ENCODE measurements at places on chromosomes 2 and 18.

DNA sequence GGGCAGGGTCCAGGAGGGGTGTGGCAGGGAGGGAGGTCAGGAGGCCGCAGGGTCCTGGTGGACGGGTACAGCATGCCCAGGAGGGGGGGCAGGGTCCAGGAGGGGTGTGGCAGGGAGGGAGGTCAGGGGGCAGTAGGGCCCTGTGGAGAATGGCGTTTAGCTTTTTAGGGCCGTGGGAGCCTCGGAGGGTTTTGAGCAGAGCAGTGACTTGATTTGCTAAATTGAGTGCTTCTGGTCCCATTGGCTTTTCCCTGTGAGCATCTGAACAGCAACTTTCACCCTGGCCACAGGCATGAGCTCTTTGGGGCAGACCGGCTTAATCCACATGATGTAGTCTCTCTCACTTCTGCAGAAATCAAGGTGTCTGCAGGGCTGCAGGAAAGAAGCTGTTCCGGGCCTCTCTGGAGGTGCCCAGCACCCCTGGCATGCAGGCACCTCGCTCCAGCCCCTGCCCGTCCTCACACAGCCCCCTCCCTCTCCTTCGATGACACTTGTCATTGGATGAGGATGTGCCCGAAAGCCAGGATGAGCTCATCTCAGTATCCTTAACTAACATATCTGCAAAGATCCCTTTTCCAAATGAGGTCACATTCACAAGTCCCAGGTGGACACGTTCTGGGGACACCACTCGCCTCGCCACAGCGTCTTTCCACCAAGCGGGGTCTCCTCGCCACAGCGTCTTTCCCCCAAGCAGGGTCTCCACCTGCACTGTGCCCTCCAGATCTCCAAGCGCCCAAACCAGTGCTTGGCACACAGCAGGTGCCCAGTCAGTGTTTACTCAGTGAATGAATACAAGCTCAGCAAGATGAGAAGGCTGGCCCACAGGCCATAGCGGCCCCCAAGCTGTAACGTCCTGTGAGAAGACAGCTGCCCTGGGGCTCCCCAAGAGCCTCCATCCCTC lies 94.0 kb downstream of the NDUFA10 start:
- no peak for DNase-seq

DNA sequence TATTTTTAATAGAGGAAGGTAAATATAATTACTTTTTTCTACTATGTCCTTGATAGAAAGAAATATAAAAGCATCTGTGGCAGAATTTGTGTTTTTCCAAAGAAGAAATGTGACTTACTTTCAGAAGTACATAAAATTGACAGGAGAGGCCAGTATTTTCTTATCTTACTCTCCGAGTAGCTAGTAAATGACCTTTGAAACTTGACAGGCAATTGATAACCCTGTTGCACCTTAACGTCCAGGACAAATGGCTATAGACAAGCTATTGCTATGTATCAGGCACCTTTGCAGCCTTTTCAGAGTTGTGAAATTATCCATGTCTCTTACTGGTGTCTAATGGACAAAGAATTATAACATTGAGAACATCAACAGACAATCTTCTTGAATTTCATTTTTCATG lies 63.0 kb upstream of the TNFRSF11A start:
- no peak for DNase-seq

DNA sequence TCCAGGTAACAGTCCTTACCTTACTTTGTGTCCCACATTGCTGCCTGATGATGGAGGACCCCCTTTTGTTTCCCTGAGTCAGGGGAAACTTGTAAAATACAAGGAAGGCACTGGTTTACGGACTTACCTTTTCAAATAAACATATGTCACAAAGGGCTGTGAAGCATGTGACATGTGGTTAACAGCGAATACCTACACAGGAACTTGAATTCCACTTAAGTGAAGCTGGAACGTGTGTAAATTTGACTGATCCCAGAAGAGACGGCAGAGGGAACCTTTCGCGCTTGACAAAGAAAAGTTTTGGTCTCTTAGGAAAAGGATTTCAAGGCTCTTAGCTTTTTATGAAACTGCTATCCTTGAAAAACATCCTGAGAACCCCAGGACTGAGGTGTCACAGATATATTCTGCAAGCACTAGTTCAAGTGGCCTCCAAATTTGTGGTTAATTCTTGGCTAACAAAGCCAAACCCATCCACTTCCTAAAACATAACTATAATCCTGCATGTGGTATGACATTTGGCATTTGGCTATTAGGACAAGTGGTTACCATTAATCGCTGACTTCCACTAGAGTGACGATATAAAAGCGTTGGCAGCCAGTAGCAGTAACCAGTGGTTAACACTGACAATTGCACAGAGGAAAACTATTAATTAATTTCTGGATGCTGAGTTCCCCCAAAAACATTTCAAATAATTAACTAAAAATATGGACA lies 55.6 kb downstream of the ITGB6 start:
- no peak for DNase-seq

DNA sequence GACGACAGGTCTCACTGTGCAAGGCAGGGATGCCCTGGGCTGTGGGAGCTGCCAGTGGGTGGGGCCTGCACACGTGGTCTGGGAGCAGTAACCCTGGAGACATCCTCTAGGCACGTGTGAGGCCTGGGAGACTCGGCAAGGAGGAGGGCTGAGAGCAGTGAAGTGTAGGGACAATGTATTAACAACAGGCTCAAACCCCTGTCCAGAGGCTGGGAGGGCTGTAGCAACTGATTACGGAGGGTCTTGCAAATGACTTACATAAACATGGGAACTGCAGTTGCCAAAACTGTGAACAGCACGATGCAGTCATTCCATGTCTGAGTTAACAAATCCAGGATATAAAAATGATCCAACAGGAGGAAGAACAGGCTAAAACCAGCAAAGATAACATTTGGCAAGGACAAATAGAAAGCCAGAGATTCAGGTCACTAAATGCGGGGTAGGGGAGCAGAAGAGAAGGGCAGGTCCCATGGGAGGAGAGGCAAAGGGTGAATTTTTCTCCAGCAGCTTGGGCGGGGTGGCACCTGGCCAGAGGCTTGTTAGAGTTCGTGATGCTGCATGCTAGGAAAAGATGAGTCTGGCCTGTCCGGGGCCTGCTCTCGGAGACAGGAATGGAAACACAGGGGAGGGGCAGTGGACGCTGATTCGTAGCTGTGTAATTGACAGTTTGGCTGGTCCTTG lies 44.9 kb downstream of the CYP27C1 start:
- DNase-seq: no peak

GRCh38 chr2:11659851-11660250 lies 10.1 kb downstream of the NTSR2 start:
- DNase-seq: no peak

GRCh38 chr18:69217196-69218000 lies 183.3 kb upstream of the DOK6 start:
- DNase-seq: no peak

GRCh38 chr2:145739681-145740080 lies 1219.8 kb upstream of the ZEB2 start:
- DNase-seq: no peak

DNA sequence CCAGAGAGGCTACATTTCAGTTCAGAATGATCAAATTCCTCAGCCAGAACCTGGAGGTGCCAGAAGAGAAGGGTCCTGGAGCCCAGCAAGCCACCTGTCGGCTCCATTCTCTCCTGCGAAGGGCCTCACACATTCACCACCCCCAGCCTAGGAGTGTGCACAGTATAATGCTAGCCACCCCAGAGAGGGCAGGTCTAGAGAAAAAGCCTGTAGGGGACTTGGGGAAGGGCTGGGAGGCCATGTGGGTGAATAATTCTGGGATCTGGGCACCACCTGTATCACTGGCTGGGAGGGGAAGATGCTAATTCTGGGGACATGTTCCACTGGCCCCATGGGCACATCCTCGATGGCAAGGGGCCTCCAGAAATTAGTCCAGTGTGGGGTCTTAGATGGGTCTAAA lies 127.6 kb upstream of the HNMT start:
- DNase-seq: no peak

DNA sequence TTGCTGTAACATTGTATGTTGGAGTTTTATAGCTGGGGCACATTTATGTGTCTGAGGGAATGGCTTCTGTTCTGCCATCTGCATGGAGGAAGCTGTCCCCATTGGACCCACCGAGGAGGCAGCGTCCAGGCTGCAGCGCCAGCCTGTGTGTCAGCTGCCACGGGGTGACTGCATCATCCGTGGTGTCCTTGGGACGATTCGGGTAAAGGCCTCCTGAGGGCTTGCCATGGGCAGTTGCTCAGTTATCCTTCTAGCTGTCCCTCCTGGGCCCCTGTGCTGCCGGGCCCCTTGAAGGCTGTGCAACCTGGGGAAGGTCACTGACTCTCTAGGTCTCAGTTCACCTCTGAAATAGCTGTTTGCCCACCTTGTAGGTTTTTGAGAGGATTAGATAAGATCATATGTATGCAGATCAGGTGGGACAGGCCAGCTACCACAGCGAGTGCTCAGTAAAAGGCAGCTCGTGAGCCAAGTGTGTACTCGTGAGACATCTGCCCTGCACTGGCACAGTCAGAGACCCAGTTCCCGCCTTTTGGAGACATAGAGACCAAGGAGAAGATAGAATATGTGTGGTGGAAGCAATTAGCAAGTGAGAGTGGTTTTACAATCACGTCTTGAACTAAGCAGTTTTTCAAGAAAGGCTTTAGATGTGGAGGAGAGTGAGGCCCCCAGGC lies 10.6 kb downstream of the LDLRAD4 start:
- DNase-seq: no peak

DNA sequence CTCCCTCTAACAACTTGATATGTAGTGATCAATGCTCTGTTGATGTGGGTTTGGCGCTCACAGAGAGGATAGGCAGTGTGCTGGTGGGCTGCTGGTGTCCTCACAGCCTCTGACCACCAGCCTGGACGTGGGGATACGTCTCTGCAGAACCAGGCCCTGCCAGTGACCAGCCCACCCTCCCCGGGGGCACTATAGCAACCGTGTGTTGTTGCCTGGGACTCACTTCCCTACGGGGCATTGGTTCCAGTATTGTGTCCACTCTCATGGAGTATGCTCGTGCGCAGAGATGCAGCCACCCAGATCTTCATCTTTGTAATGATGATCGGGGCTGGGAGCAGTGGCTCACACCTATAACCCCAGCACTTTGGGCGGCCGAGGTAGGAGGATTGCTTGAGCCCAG lies 180.1 kb downstream of the LDLRAD4 start:
- no peak for DNase-seq

- no peak for DNase-seq
These were observed 163.3 kb upstream of the SIX3 start for GRCh38 chr2:44778221-44778654.

DNA sequence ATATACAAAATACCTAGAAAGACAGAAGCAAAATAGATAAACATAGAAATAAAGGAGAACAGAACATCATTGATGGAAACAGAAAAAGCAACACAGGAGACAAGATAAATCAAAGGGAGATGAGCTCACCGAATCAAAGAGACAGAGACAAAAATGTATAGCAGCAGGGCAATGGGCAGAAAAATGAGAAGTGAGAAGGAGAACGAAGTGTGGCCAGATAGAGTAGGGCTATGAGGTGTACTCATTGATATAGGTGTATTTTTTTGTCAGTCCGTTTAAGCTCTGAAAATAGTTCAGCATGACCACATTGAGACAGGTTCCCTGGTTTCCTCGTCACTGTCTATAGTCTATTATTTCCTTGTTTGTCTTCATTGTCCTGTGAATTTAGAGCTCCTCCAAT lies 55.1 kb downstream of the SP100 start:
- DNase-seq: no peak

DNA sequence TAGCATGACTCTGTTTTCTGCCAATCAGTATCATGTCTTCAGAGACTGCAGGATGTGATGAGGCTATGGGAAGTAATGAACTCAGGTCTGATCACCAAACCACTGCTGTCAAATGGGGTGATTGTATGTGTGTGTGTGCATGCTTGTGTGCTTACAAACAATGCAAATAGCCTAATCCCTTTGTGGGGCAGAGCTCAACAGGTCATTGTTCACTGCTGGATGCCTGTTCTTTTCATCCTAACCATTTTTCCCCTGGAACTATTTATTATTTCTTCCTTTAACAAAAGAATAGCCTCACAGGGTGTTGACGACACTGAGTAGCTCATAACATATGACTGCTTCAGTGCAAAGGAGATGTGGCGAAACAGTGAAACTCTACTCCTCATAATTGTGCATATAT lies 55.9 kb downstream of the NXPH2 start:
- DNase-seq: no peak

DNA sequence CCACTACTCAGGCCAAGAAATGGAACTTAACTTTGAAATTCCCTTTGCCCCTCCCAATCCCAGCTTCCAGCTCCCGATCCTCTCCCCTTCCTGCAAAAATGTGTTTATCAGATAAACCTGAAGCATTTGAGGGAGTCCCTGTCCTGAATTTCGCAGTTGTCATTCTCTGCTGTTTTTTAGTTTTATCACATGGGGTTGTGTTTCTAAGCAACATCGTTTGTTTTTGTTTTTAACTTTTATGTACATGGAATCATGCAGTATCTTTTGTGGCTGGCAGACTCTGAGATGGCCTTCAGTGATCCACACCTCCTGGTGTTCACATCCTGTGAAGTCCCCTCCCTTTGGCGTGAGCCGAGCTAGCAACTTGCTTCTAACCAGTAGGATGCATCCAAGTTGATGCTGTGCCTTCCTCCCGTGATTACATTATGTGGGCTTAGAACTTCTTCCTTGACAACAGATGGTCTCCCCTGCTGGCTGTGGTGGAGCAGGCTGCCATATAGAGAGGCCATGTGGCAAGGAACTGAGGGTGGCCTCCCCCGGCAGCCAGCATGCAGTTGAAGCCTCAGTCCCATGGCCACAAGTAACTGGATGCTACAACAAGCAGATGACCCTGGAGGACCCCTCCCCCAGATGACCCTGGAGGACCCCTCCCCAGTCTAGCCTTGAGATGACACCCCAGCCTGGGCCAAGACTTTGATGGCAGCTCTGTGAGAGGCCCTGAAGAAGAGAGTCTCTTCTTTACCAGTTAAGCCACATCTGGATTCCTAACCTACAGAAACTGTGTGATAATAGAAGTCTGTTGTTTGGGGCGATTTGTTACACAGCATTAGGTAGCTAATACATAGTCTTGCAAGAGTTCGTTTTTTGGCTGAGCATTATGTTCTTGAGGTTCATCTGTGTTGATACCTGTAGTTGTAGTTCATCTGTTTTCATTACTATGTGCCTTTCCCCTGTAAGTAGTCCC lies 27.7 kb downstream of the SH3BP4 start:
- peak; percentile 53 for DNase-seq

GRCh38 chr2:56053679-56054078 lies 130.1 kb upstream of the EFEMP1 start:
- no peak for DNase-seq

GRCh38 chr2:49240608-49241007 lies 86.3 kb upstream of the FSHR start:
- DNase-seq: no peak
